ENCODE measurements at places on chromosomes 2 and 18. TPM values are rescaled to one million over a fixed set of nuclear protein-coding genes. Genes with fewer than 3 reads are reported as not detected.

DNA sequence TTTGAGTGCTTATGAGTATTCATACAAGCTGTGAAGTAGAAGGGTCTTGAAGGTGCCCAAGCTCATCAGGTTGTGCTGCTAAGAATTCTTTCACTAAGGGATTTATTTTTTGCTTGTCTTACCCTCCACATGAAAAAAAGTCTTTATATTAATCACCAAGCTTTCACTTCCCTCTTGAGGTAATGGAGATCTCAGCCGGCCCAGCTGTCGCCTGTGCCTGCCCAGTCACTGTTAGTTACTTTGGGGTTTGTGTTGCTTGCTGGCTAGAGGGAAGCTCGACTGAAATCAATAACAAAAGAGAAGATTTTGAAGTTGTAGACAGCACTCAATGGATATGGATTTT, 21.9 kb downstream of the MC2R start:
- no peak for DNase-seq

DNA sequence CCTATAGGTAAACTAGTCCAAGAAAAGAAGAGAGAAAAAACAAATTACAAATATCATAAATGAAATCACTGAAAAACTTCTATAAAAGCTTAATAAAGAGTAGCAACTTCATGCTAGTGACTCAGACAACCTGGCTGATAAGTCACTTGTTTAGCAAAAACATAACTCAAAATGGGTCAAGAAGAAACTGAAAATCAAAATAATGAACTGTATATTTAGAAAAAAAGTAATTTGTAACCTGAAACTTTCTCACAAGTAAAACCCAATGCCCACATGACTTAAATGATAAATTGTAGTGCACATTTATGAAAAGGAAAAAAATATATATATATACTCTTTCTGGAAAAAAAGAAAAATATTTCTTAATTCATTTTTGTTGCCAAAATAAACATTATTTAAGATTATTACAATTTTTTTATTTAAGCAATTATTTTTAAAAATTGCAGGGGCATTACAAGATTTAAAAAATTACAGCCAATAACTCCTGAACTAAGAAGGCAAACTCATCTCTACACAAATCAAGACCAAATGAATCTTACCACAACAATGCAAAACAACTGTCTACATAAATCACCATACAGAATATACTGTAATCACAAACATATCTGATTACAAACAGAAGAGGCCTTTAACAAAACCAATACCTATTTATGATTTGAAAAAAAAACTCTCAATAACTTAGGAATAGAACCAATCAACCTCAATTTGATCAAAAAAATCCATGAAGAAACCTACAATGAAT, 406.3 kb downstream of the CDH7 start:
- DNase-seq = no peak

DNA sequence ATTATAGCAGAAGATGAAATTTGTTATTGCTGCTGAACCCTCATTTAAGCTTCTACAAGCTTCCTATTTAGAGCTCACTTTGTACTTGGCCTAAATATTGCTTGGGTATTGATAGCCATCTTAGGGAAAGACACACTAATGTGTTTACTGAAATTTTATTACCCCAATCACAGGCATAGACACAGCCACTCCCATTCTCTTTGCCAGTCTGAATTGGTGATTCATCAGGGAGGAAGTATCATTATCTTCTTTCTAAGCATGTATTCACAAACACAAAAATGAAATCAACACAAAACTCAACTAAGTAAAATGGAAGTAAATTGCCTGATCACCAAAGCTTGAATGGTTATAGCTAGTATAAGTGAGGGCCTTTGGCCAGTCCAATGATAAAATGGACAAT, 666.3 kb downstream of the TSN start:
- DNase-seq = no peak

Gene PAX8
- total RNA-seq = 1.5 TPM

Gene CCDC178
- total RNA-seq = 0.72 TPM

Gene RUFY4
- total RNA-seq = not detected

All from fibroblast of the aortic adventitia (primary cell).